ENCODE measurements at places on chromosomes 3 and 15. TPM values are rescaled to one million over a fixed set of nuclear protein-coding genes. Genes with fewer than 3 reads are reported as not detected.

Gene RHOV
- 2.1 TPM for total RNA-seq

Gene BRPF1
- total RNA-seq = 21.9 TPM

Gene PTH1R
- total RNA-seq = 7.9 TPM

Gene ESYT3
- 45.9 TPM for total RNA-seq

Gene COL6A5
- 4.6 TPM for total RNA-seq

Gene ACSBG1
- 1.9 TPM for total RNA-seq

Gene P3H2
- total RNA-seq = 42.3 TPM

Gene FMN1
- total RNA-seq = 35.1 TPM

Gene LRRC31
- 1.0 TPM for total RNA-seq

Gene TM4SF18
- 3.0 TPM for total RNA-seq

Gene C3orf80
- total RNA-seq = not detected

Gene PLSCR4
- total RNA-seq = 31.6 TPM

Gene CCK
- total RNA-seq = not detected

Gene KPNA1
- 104 TPM for total RNA-seq

Gene BCL2A1
- 55.5 TPM for total RNA-seq

Gene DUOXA2
- 0.13 TPM for total RNA-seq

Gene CNTN6
- total RNA-seq = 11.3 TPM

Gene GOLGA8R
- 44.0 TPM for total RNA-seq

Gene MAGEL2
- total RNA-seq = not detected

Gene TRIM69
- total RNA-seq = 29.3 TPM

Gene GOLGA8M
- 2.8 TPM for total RNA-seq

Gene SERINC4
- total RNA-seq = not detected

Gene POTEB
- total RNA-seq = not detected

Gene DAZL
- not detected for total RNA-seq

Gene ARHGAP31
- total RNA-seq = 47.1 TPM

Gene EOMES
- 1.9 TPM for total RNA-seq

Gene DIS3L
- 29.1 TPM for total RNA-seq

Gene CMTM8
- total RNA-seq = 10.5 TPM

Gene C3orf70
- total RNA-seq = 0.67 TPM

Gene SLC28A2
- total RNA-seq = not detected

Gene WDR49
- 11.1 TPM for total RNA-seq

Gene GOLGA6L6
- total RNA-seq = not detected

Gene DPPA2
- not detected for total RNA-seq

Gene LRRC2
- 1.1 TPM for total RNA-seq

Gene CATSPER2
- total RNA-seq = 7.0 TPM

Gene HIGD2B
- total RNA-seq = not detected

Gene ILDR1
- total RNA-seq = 4.4 TPM

Gene ZCWPW2
- 1.2 TPM for total RNA-seq

Gene TPRG1
- 12.8 TPM for total RNA-seq

Gene TRPM1
- total RNA-seq = not detected

Gene CD276
- 74.2 TPM for total RNA-seq

Gene HTR3E
- not detected for total RNA-seq

Gene OXTR
- total RNA-seq = 0.44 TPM

Gene NANOGP8
- 0.63 TPM for total RNA-seq

Gene FSIP1
- total RNA-seq = 0.26 TPM

Gene RBPMS2
- total RNA-seq = 1.9 TPM

Gene CKMT1B
- 10.0 TPM for total RNA-seq

Gene RETNLB
- total RNA-seq = not detected

Gene SEMA3B
- 242 TPM for total RNA-seq

Gene FANCD2OS
- not detected for total RNA-seq

Gene GOLGA8O
- not detected for total RNA-seq

Gene GPR149
- not detected for total RNA-seq

Gene SI
- total RNA-seq = not detected

Gene GLDN
- total RNA-seq = 52.8 TPM
